Inflammatory macrophage treated with lipopolysaccharide for 1 hour (primary cell): ENCODE measurements at places on chromosomes 16 and 17.

GRCh38 chr17:977166-977565, 2.4 kb downstream of the NXN start:
- DNase-seq = no peak

DNA sequence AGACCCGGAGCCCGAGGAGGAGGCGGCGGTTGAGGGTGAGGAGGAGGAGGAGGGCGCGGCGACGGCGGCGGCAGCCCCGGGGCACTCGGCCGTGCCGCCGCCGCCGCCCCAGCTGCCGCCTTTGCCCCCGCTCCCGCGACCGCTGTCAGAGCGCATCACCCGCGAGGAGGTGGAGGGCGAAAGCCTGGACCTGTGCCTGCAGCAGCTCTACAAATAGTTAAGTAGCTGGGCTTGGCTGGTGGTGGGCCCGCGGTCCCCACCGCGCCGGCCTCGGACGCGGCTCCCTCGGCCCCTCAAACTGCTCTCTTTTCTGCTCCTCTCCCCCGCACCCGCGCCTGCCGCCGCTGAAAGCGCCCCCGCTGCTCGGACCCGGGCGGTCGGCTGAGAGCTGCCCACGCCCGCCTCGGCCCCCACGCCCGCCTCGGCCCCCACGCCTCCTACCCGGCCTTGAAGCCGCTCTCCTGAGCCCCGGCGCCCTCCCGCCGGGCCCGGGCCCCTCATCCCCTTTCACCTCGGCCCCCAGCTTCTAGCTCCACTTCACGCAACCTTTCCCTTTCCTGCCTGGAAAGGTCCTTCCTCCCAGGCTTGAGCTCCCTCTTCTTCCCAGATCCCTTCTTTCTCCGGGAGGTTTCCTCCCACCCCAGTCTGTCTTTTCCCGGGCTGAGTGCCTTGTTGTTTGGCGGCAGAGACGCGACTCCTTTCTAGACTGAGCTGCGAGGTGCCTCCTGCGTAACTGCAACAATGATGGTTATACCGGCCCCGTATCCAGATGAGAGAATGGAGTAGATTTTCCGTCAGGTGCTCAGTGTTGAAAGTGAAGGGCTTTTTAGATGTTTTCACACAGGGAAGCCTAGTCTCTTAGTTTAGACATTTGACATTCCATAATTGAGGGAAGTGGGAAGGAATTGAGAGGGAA, 850 bp downstream of the PPM1E start:
- no peak for DNase-seq

DNA sequence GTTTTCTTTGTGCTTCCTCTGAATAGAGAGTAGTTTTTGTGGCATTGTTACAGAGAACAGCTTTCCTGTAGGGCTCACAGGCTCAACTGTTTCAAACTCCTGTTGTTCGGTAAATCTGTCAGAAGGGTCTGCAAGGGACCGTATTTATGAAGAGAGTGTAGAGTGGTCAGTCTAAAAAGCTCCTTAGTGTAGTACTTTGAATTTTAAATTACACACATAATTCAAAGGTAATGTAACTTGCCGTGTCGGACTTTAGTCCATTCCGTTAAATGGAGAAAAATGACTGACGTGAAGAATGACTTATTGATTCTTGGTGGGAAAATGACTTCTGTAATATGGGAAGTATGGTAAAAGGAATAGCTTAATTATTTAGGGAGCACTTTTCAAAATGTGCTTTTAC, 190.9 kb downstream of the WWOX start:
- DNase-seq = no peak

GRCh38 chr17:2266045-2266864, 37.3 kb downstream of the SMG6 start:
- DNase-seq = no peak
